MM.1S (cell line): ENCODE measurements at places on chromosomes 7 and 10.
A peak's percentile ranks its signal among the peaks of the same experiment; 100 is the strongest.

GRCh38 chr7:129225931-129226572 is 1.2 kb downstream of the AHCYL2 start:
- no peak for DNase-seq

DNA sequence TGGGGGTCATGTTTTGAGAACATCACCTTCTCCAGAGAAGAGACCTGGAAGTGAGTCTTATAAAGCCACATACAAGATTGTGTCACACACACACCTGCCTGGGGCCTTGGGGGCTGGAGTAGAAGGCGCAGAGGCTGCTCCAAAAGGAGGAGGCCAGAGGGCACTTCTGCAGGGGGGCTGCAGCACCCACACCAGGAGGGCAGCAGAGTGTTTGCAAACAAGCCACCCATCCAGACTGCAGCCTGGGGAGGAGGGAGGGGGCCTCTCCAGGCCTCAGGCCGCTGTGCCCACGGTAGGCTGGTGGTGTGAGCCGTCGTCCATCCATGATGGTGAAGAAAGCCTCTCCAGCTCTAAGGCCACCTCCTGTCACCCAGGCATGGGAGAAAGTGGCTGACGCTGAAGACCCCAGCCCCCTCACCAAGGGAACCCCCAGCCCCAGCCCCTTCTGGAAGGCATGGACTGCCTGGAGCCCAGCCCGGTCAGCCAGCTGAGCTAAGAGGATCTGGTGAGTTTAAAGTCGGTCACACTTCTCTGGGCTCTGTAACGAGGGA is 77.5 kb downstream of the FOXL3 start:
- DNase-seq: no peak

DNA sequence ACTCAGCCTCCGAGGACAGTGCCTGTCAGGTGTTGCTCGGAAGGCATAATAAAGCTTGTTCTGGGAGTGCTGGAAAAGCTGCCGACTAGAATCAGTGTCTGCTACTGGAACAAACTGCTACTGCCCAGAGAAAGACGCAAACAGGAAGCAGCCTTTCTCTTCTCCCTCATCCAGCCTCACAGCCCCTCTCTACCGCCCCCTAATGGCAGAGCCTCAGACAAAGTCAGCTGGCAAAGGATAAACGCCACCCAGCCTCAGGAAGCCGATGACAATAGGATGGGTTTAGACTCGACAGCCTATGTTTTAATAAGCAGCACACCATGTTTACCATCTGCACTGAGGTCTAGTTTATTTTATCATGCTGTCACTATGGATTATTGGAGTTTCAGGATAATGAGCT is 169.5 kb upstream of the LYZL1 start:
- peak; percentile 48 for DNase-seq

DNA sequence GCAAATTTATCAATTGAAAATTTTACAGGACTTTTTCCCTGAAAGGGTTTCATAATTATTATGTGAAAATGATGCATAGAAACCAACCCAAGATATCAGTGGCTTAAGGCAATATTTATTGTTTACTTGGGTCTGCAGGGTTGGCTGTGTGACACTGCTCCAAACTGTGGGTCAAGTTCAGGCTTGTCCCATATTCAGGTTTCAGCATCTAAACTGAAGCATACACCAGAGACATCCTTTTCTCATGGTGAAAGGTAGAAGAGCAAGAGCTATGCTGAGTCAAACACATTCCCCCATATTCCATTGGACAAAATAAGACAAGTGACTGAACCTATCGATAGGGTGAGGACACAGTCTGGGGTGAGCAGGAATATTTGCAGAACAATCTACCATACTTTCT is 110.9 kb downstream of the MAPK8 start:
- DNase-seq: no peak

DNA sequence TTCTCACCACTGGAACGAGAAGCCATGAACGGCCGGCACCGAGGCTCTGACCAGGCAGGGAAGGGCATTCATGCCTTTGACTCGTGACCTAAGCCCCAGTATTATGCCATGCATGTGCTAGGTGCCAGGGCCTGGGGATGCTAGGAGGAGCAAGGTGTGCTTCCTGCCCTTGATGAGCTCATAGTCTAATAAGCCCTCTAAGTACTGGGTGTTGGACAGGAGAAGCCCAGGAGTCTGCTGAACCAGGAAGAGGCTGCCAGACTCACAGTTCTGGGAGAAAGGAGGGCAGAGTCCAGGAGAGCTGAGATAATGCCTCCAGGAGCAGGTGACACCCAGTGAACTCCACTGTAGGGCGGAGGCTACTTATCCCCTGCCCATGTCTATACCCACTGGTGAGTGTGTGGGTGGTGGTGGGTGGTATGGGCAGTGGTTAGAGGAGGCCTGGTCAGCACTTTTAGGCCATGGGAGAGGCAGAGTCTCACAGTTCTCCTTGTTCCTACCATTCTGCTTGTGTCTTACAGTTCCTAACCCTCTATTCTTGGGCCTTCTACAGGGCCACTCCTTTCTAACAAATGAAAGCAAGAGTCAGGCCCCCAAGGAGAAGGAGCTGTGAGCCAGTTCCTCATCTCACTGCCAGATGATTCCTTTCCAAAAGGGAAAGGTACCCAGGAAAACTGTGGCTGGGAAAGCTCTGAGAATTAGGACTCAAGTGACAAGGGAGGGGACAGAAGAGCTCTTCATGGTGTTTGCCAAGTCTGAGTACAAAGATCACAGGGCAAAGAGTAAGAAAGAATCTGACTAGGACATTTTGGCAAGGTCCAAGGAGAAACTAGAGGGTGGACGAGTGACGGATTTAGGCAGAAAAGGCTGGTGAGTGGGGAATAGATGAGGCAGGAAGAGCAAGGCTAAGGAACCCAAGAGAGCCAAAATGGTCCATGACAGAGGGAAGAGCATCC is 3.6 kb upstream of the MXI1 start:
- no peak for DNase-seq

DNA sequence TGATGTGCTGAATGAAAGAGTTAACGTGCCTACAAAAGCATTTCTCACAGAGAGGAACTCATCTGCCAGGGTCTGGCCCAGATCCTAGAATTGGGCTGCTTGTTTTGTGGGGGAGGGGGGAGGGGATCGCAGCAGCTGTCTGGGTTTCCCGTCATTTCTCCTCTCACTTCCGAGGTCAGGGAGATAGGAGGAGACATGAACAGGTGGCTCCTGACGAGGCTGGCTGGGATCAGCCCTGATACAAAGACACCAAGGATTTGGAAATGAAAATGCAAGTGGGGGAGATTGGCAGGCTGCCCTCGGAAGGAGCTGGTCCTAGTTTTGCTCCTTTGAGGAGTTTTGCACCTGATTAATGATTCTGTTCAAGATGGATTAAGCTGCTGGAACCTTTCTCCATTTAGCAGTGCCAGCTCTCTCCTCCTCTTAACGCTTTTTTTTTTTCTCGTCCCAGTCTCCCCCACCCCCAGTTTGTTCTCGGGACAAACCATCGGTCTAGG is 86.8 kb upstream of the KMT2C start:
- DNase-seq: no peak

DNA sequence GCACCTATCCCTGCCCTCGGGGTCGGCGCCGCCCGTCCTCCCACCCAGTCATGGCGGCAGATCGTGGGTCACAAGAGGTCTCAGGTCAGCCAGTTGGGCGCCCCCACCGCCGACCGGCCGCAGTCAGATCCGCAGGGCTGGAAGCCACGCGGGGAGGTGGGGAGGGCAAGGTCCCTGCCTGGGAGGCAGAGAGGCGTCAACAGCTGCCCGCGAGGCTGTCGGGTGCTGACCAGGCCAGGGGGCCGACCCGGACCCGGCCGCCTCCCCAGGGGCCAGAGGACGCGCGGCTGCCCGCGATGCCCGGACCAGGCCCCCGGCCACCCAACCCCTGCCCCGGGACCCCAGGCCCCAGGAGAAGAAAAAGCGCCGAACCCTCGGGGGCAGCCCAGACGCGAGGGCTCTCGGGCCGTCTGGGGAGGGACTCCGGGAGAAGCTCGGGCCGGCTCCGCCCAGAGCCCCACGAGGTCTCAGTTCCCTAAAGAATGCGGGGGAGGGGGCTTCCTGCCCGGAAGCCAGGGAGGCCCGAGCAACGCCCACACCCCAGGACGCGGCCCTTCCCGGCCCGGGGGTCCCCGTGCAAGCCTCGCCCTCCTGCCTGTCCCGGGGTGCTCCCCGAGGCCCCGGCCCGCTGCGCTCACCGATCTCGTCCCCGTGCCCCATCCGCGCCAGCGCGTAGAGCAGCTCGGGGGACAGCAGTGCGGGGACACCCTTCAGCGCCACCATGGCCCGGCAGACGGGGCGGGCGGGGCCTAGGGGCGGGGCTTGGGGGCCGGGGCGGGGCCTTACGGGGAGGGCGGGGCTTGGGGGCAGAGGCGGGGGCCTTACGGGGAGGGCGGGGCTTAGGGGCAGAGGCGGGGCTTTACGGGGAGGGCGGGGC is at the start of gene FUOM:
Gene FUOM, minus strand, starts transcription at position 735 of the 877 bp plus-strand sequence. Its CDS starts 12 bp downstream, at position 723.
- no peak for DNase-seq

DNA sequence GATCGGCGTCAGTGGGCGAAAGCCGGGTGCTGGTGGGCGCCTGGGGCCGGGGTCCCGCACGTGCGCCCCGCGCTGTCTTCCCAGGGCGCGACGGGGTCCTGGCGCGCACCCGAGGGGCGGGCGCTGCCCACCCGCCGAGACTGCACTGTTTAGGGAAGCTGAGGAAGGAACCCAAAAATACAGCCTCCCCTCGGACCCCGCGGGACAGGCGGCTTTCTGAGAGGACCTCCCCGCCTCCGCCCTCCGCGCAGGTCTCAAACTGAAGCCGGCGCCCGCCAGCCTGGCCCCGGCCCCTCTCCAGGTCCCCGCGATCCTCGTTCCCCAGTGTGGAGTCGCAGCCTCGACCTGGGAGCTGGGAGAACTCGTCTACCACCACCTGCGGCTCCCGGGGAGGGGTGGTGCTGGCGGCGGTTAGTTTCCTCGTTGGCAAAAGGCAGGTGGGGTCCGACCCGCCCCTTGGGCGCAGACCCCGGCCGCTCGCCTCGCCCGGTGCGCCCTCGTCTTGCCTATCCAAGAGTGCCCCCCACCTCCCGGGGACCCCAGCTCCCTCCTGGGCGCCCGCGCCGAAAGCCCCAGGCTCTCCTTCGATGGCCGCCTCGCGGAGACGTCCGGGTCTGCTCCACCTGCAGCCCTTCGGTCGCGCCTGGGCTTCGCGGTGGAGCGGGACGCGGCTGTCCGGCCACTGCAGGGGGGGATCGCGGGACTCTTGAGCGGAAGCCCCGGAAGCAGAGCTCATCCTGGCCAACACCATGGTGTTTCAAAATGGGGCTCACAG is 1.1 kb downstream of the EGFR start:
- no peak for DNase-seq

- DNase-seq: no peak
Observed at GRCh38 chr10:13945390-13946208, 358.8 kb downstream of the PRPF18 start.

GRCh38 chr7:18395868-18396267 is 99.7 kb upstream of the HDAC9 start:
- no peak for DNase-seq

DNA sequence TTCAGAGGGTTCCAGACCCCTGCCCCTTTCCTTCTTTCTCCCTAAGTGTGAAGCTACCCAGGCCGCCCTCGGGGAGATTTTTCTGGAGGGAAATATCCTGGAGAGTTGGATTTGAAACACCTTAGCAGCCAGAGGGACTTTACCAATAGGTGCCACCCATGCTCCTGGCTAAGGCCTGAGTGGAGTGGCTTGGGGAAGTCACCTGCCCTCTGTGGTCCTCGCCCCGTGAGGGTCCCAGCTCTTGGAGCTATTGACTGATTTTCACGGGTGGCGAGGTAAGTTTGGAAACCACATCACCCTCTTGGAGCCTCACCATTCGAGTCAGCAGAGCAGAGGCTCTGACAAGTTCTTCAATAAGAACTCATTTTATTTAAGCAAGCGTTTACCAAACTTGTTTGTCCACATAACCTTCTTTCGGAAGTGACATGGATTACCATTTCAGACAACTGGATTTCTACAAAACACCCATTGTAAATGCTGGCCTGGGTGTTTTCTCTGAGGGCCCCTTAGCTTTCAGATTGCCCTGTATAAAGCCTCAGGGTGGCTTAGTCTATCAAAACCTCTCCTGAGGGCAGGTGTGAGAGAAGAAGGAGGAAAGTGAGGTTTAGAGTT is 20.4 kb downstream of the AQP1 start:
- no peak for DNase-seq

DNA sequence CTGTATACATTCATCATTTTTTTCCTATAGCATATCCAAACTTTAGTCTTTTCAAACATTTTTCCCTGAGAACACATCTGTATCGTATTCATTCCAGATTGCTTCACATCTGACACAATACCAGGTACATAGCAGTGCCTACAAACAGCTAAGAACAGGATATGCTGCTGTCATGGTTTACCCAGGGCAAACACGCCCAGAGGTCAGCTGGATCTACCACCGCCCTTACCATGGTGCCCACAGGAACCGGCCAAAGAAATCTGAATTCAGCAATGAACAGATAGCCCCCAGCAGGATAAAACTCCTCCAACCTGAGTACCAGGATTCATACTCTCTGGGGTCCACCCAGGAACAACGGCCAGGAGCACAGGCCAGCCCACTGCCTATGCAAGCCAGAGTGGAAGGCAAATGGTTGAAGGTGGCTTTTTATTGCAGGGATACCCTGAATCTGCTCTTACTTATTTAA is 43.0 kb downstream of the TNS3 start:
- no peak for DNase-seq

DNA sequence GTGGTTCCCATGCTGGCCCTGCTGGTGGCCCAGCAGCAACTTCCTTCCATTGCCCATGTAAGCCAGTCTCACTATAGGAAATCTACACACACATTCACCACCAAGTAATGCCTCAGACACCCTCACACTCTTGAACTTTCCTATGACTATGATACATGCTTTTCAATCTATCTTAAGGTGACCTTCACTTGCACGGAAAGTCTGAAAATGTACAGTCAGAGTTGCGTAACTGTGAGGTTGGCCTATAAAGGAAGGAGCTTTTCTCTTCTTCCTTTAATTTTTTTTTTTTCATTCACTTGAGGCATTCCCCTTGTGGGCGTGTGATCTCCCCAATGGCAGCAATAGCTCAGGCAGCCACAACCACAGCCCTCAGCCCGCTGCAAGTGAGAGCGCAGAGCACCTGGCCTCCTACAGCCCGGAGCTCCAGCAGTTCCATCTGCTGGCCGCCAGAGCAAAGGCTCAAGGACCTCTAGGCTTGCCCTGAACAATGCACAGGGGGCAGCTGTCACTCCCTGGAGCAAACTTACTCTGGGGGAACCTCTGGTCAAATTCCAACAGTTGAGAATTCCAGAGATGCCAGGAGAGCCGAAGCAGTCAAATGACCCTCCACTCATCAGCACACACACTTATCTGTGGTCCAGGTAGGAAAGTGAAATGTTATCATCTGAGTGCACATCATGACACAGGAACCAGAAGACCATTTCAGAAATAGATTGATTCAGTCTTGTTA is 123.1 kb upstream of the ADO start:
- DNase-seq: peak; percentile 48

- no peak for DNase-seq
Observed at GRCh38 chr10:113455947-113456346, 96.9 kb upstream of the HABP2 start.

DNA sequence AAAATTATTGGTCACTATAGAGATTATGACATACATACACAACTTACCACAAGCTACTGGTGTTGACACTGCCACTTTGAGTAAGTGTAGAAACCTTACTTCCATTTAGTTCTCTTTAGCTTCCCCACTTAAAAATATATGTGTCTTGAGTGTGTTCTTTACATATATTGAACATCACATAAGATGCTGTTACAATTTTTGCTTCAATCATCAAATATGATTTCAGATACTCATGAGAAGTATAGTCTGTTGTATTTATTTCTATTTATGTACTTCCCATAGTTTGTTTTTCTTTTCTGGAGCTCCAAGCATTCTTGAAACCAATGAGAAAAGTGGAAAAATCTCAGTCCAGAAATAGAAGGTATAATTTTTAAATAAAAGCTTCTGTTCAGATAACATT is 102.7 kb upstream of the SDK1 start:
- no peak for DNase-seq
